ENCODE measurements at places on chromosomes 13 and 19.
A peak's percentile ranks its signal among the peaks of the same experiment; 100 is the strongest.

DNA sequence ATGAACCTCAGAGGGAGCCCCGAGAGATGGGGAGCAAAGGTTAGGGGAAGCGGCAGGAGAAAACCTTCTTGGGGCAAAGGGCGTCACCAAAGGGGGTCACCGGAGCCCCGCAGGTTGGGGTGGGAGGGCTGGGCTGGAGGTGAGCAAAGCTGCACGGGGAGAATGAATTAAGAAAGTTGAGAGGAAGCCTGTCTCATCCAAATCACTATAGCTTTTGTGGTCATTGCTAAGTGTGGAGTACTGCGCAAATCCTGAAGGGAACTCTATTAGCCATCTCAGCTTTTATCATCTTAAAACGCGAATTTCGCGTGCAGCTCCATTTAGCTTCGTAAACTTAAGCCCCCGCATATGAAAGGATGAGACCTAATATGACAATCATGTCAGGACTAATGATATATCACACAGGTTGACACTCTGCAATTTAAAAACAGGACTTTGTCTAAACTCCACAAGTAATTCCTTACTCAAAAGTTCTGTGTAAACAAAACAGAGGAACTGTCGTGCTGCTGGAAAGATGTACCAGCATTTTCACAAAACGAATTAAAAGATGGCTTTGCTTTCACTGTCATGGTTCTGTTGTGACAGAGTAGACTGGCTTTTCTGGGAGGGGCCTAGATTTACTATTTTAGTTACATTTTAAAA is 631 bp downstream of the LACC1 start:
- no peak for DNase-seq

DNA sequence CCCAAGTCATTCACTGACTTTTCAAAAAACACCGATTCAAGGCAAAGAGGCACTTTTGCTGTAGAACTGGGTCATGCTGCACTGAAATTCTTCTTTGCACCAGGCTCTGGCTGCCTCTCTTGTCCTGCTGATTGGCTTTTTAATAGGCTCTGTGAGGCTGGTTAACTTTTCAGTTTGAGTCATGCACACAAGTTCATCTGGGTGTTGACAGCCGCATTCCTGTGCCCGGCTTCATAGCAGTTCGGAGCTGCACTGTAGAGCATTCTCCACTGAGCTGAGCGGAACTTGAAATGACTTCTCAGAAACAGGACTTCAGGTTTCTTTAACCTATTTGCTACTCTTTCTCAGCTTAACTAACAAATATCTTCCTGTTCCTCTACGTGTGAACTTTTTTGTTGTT is 978.3 kb downstream of the UQCRFS1 start:
- no peak for DNase-seq

DNA sequence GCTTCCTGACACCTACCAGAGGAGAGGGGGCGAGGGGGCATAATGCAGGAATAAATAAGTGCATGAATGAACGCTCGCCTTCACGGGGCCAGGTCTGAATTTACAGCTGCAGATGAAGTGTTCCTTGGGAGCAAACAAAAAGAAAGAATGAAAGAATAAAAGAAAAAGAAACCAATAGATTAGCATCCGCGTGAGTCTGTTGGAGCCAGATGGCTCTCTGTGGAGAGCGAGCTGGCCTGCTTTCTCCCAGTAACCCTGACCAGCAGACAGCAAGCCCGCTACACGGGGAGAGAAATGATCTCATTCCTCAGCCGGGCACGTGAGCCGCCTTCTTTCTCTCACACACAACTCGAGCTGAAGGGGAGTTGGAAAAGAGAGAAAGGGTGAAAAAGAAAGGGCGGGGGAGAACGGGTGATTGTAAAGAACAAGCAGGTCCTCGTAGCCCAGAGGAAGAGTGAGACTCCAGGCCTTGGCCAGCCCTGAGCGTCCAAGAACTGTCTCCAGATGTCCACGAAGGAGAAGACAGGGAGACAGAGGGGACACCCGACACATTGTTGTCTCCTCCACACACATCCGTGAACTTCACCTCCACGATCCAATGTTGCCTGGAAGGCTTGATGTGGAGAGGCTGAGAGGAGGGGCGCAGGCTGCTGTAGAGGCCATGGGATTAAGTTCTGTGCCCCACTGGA is 81.4 kb downstream of the RNASEH2B start:
- no peak for DNase-seq

GRCh38 chr13:44523146-44524015 is 52.7 kb downstream of the TSC22D1 start:
- no peak for DNase-seq

DNA sequence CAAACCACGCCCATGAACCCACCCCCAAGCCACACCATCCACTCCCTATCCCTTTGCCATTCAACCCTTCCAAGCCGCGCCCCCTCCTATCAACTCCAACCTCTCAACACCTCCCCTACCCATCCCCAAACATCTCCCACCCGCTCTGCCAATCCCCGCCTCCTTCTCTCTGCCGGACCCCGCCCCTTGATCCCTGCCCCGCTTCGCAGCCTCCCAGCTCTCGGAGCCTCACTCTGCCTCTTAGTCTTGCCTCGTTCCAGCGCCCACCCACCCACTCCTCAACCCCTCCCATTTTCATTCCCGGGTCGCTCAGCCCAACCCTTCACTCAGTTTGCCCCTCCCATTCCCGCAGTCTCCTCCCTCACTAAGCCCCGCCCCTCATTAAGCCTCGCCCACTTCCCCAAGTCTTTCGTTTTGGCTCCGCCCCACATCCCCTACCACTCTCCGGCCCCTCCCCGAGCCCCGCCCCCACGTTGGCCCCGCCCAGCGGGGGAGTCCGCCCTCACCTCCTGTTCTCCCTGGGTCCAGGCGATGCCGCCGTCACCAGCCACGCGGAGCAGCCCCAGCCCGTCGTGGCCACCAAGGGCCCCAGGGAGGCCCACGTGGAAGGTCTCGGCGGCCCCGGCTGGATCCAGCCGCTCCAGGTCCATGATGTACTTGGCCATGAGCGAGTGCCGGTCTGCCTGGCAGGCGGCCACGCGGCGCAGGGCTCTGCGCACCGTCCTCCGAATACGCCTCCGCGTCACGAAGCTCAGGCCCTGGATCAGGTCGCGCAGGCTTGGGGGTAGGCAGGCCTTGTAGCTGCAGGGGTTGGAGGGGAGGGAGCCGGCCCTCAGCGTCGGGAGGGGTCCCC is 5.7 kb downstream of the JAK3 start:
- DNase-seq = peak; percentile 69

- no peak for DNase-seq
Observed at GRCh38 chr19:51227326-51227725, 2.4 kb downstream of the CD33 start.
